Activated T-cell treated with anti-CD3 and anti-CD28 coated beads, Interleukin-2, amount 50 U/mL, for 1 hour (primary cell): ENCODE measurements at places on chromosomes 3 and 15.

GRCh38 chr3:153257673-153258351, 95.8 kb downstream of the RAP2B start:
- DNase-seq, result no peak

- peak; percentile 29 for DNase-seq
Measured at GRCh38 chr3:31768479-31769125, 212.5 kb downstream of the OSBPL10 start.

GRCh38 chr3:195873971-195874370, 34.4 kb downstream of the TNK2 start:
- no peak for DNase-seq

DNA sequence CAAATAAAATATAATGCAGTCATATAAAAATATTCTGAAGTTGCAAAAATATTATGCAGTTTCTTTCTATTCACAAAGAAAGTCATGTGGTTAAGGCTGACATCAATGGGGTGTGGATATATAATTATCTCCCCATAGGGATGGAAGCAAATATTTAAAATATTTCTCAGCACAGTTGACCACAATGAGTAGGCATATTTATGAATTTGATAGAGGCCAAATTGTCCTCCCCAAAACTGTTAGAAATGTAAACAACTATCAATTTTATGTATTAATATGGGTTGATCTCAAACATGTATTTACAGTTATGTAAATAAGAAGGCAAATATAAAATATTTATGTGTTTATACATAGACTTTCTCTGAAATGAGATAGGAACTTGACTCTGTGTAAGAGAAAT, 246.0 kb upstream of the CBLB start:
- DNase-seq, result no peak

GRCh38 chr3:34090876-34091275, 292.4 kb downstream of the PDCD6IP start:
- DNase-seq, result no peak

DNA sequence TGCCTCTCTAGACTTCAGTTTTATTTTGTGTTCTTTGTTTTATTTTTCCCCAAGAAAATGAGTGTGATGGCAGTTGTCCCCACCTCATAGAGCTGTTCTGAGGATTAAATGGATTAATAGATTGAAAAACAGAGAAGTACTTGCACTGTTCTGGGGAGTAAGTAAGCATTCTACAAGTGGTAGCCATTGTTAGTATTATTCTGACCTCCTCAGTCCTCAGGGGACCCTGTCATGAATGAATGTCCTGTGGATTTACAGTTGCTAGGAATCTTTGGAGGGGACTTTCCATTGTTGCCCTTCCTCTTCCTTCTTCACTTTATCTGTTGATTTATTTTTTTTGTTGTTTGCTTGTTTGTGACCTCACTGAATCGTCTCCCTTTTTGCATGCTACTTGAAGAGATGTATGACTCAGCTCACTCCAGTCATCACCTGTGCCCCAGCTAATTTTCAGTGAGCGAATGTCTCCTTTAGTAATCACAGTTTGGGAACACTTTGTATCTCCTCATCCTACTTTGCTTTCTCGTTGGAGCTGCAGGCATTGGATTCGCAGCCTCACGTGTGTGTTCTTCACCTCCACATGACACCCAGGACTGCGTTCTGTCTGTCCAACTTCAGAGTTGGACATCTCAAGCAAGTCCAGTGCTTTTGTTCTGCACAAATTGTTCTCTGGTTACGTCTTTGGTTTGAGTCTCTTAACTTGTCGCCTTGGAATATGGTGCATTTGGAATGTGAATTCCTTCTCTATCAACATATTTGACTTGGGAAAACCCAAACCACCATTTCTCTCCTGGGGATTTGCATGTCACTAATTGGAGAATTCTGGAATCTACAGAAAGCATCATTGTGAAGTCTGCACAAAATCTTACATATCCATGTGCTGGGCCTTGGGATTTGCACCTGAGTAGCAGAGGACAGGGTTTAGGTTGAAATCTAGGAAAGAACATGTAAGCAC, 54.5 kb downstream of the LRTM1 start:
- DNase-seq, result no peak

GRCh38 chr15:69653306-69653705, 200.7 kb downstream of the RPLP1 start:
- DNase-seq, result no peak

GRCh38 chr15:89806210-89806558, 8.5 kb downstream of the ANPEP start:
- DNase-seq, result no peak

DNA sequence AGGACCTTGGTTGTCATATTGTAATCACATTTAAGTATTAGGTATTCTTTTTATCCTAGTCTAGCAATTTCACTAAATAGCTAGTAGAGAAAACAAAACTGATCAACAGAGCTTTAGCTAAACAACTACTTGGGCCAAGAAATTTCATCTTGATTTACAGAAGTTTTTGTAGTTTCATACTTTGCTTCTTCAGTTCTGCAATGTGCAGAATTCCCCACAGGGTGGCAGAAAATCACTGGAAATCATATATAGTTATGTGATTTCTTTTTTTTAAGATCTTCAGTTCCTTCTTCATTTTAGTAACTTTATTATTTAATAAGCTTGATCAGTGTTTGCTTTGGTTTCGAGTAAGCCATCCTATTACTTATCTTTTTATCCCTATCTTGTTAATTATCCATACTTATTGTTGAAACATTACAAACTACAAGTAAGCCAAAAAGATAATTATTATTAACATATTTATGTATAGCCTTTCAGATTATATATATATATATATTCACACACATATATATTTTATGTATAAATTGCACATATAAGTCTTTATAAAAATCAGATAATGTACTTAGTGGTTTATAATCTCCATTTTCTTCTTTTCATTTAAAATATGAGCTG, 2.2 kb upstream of the BNIP2 start:
- DNase-seq, result no peak

DNA sequence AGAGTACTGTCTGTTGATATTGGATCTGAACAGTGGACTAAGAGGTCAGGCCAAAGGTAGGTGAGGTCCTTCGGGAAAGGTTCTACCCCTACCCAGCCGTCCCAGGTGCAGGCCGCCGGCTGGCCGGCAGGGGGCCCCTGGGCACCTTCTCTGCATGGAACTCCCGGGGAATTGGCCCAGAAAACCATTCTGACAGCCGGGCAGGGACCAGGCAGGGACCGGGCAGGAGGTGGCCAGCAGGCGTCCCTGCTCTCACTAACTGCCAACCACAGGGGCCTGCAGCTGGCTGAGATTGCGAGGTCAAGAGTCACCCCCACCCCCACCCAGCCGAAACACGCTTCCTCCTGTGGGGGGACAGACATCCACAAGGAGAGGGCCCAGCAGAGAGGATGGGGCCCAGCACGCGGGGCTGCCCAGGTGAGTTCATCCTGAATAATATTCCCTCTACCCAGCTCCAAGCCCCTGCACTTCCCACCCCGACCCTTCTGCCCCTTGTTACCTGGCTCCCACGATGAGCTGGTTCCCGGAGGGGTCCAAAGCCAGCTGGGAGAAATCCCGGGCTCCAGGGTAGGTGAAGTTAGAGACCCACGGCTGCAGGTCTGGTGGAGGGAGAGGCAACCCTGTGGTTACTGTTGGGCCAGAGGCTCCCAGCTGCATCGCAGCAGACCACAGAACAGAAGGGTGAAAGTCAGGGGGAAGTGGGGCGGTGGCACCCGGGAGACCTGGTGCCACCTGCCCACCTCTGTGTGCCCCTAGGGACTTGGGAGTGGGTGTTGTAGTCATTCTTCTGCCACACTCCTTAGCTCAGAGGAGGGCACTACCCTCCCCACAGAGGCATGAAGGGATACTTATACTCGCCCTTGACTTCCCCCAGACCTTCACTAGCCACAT, 84.4 kb downstream of the SEMA5B start:
- peak; percentile 29 for DNase-seq

DNA sequence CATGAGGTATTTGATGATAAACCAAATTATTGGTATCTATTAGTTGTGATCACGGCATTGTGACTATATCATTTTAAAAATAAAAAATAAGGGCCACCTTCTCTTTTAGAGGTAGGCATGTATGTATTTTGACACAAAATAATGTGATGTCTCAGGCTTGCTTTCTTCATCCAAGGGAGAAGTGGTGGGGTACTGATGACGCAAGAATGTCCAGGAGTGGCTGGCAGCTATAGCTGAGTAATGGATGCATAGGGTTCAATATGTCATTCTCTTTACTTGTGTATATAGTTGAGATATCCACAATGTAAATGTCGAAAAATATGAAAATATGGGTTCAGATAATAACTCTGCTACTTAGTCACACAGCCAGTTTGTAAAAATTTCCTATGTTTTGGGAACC, 46.8 kb upstream of the NSMCE3 start:
- no peak for DNase-seq

GRCh38 chr3:124781476-124782376, 51.5 kb downstream of the UMPS start:
- DNase-seq, result no peak

GRCh38 chr3:10428406-10429091, 76.8 kb downstream of the ATP2B2 start:
- no peak for DNase-seq

DNA sequence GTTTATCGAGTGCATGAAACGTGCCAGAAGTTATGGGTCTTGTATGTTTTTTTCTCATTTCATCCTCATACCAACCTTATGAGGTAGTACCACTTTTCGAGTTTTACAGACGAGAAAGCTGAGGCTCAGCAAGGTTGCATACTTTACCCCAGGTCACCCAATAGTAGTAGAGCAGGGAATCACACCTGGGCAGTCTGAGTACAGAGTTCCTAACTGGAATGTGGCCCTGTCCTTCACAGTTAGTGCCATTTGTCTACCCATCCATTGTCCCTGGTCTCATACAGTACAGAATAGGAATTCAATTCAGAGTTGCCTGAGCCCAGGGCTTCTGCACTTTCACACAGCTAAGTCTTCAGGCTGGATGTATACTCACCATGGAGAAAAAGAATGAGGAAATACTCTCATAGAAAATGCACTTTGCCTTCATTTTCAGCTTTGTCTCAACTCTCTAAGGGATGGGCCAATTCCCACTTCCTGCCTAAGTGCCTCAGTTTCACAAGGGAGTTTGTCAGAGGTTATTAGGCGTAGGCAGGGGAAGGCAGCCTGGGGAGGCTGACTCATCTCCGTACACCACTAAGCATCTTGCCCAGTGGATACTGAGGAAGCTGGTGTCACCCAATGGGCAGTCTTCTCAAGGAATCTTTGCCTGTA, 93.2 kb downstream of the TMEM212 start:
- DNase-seq, result no peak

DNA sequence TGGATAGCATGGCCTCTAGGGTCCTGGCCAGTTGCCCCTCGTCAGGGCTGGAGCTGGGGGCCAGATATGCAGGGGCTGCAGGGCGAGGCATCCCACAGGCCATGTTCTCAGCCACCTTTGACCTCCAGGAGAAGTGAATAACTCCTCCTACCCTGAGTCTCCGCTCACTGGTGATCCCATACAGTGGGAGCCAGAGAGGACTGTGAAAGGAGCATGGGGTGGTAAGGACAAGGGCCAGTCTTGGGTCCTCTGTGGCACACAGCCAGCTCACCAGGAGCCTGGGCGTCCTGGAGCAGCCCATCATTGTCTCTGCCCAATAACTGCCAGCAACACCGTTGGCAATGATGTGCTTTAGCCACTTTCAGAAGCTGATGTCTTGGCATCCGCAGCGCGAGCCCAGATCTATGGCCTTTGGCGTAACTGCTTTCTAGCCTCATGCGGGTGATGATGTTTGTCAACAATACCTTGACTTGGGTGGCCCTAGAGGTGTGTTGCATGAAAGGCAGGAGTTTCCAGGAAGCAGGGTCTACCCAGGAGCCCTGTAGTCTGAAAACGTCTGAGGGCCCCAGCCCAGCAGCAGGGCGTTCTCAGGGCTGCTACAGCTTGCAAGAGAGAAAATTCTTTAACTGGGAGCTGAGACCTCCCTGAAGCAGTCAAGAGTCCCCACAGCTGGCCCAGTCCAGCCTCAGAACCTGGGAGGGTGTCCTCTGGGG, 61.1 kb upstream of the IQSEC1 start:
- DNase-seq, result no peak

- no peak for DNase-seq
Measured at GRCh38 chr15:39495871-39496840, 84.7 kb upstream of the THBS1 start.

- DNase-seq, result no peak
Measured at GRCh38 chr3:186571644-186572013, 1.1 kb downstream of the DNAJB11 start.

- DNase-seq, result no peak
Measured at GRCh38 chr15:100170291-100171210, 171.2 kb downstream of the ADAMTS17 start.

GRCh38 chr15:77118882-77119321, 48.0 kb upstream of the TSPAN3 start:
- DNase-seq, result no peak

- no peak for DNase-seq
Measured at GRCh38 chr3:159971311-159971710, 17.3 kb upstream of the IL12A start.

- DNase-seq, result no peak
Measured at GRCh38 chr3:42355612-42356011, 54.8 kb downstream of the LYZL4 start.

DNA sequence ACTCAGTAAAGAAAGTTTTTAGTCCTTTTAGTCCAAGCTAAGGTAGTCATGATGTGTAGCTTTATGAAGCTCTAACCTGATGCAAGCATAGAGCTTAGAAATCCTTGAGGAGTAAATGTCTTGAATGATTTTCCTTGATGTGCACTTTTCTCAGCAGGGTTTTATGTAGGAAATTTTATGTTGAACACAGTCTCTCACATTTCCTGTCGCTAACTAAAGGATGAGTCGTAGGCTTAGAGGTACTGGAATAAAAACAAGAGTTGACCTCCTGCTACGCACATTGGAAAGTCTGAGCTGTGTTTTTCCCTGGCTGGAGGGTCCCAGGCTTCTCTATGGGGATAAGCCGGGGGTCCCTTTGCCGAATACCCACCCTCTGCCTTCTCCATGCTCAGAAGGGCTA, 34.7 kb upstream of the ZPLD1 start:
- DNase-seq, result no peak

GRCh38 chr3:106566277-106566676, 697.5 kb upstream of the CBLB start:
- DNase-seq, result no peak

DNA sequence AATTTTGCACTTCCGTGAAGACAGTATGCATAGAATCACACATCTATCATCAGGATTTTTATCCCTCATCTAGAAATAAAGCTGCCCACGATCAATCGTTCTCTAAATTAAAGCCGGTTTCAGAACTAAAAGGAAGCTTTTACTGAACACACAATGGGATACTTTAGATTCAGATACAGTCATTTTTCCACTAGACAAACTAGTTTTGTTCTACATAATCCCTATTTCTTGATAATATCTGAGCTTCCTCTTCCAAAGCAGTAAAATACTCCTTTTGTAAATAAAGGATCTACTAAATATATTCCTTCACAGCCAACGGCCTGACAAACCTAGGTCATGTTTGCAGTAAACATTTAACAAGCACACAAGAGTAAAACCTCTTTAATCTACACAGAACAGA, 2.0 kb upstream of the GANC start:
- no peak for DNase-seq

- no peak for DNase-seq
Measured at GRCh38 chr15:69825941-69826818, 271.5 kb downstream of the TLE3 start.

DNA sequence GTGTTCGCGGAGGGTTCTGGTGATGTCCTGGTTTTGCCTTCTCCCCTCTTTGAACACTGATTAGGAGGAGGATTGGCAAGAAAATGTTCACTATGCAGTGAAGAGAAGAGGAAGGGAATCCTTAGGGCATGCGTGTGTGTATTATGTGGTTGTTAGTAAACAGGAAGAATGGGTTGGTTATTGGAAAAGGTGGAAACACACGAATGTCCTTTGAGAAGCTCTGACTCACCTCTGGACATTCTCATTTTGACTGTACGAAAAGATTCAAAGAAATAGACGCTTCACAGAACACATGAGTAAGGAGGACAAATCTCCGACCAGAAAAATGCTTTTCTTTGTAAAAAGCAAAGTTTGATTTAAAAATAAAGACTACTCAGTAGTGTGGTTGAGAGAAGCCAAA, 188.8 kb upstream of the PRICKLE2 start:
- DNase-seq, result no peak
